Neural progenitor cell (in vitro differentiated cells): ENCODE measurements at places on chromosomes 13 and 19.
A peak's percentile ranks its signal among the peaks of the same experiment; 100 is the strongest.

DNA sequence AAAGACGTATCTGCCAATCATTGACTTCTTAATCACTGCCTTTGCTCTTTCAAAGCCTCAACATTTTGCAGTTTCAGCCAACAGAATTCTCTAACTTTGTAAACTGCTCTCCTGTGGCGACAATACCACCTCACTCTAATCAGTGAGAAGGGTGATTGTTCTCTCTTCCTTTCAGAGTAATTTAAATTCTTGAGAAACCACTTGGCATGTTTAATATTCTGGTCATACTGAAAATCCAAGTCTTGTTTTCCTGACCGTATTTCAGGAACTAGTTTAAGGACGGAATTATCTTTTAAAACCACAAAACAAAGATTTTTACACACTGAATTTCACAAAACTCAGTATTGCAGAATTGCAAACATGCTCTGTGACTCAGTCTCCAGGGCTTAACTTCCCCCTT, 5.2 kb upstream of the CDC16 start:
- peaks cover 13% of the 10 kb centered on the region for H3K4me1 ChIP-seq
- peak; percentile 10 for DNase-seq
- H3K27ac ChIP-seq, result no peak overlapping the region
- no peaks in the 10 kb centered on the region for H3K36me3 ChIP-seq
- H3K4me3 ChIP-seq, result no peak overlapping the region

DNA sequence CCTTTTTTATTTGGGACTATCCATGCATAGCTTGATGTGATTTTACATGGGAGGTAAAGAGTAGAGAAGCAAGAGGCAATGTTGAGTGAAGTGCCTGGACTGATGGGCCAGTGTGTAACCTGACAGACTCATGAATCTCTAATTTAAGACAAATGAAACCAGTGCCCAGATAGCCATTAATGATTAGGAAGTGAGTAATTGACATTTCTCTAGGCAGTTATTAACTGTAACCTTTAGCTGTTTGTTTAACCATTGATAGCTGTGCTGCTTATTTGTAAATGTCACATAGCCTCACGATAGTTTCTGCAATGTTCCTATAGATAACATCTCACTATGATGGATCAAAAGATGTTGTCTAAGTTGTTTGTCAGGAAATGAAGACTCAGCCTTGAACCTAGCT, 1047.5 kb upstream of the SPRY2 start:
- peaks cover 9% of the 10 kb centered on the region for H3K4me1 ChIP-seq
- H3K27me3 ChIP-seq, result no peaks in the 10 kb centered on the region
- no peak overlapping the region for H3K4me3 ChIP-seq
- DNase-seq, result no peak
- no peak overlapping the region for H3K27ac ChIP-seq

- peak; percentile 84 for DNase-seq
- H3K4me1 ChIP-seq, result peaks cover 4% of the 10 kb centered on the region
- no peaks in the 10 kb centered on the region for H3K36me3 ChIP-seq
Measured at GRCh38 chr19:49533551-49534488, 6.0 kb downstream of the RCN3 start.

GRCh38 chr19:7887408-7888144, 734 bp upstream of the LRRC8E start:
- H3K4me1 ChIP-seq, result no peaks in the 10 kb centered on the region
- H3K27me3 ChIP-seq, result peaks cover 44% of the 10 kb centered on the region
- no peaks in the 10 kb centered on the region for H3K36me3 ChIP-seq
- no peak overlapping the region for H3K27ac ChIP-seq
- DNase-seq, result no peak

GRCh38 chr13:78806457-78806856, 147.5 kb upstream of the OBI1 start:
- H3K27ac ChIP-seq, result no peak overlapping the region
- H3K36me3 ChIP-seq, result no peaks in the 10 kb centered on the region
- peaks cover 37% of the 10 kb centered on the region for H3K27me3 ChIP-seq
- no peaks in the 10 kb centered on the region for H3K4me1 ChIP-seq
- DNase-seq, result peak; percentile 21

DNA sequence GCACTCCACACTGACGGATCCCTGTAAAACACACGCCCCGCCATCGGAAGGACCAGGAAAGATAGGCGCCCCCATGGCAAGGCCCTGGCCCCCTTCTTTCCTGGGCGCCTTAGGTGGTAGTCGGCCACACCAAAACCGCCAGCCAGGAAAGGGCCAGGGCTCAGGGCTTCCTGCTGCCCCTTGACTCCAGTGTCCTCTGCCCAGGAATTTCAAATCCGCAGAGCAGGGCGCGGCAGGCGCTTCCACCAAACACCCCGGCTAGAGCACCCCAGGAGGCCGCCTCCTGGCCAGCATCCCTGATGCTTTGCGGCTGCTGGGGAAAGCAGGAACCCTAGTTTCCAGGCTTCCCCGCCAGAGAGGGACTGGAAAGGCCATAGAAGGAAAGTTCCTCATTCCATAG, 57.5 kb downstream of the ZNF726 start:
- no peaks in the 10 kb centered on the region for H3K27me3 ChIP-seq
- no peak overlapping the region for H3K4me3 ChIP-seq
- no peaks in the 10 kb centered on the region for H3K4me1 ChIP-seq
- H3K27ac ChIP-seq, result no peak overlapping the region

DNA sequence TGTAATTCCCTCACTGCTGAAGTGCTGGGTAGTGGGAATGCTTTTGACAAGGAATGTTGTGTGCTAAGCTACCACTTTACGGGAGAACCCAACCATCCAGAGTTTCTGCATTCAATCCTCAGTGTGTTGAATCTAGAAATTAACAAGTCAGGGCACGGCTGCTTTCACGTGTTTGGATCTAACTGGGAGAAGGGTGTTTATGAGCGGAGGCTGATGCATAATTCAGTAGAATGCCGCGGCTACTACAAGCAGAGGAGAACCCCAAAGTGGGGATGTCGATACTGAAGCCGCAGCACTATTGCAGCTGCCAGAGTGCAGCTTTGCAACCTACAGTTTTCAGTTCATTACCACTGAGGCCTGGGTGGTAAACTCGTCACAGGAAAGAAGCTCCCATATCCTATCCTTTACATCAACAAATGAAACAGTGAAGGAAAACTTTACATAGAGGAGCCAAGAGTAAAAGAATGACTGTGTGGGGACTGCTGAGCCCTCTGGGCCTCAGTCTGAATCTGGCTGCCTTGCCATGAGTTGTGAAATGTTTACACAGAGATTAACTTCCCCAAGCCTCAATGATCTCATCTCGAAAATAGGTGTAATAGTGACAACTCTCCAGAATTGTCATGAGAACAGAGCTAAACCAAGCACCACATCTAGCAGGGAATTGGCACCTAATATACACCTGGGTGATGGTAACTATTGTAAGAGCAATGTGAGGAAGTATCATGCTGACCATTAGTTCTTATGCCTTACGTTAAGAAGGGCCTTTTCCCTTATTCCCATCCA, 531.7 kb downstream of the MYO16 start:
- no peaks in the 10 kb centered on the region for H3K36me3 ChIP-seq
- H3K27ac ChIP-seq, result no peak overlapping the region
- no peaks in the 10 kb centered on the region for H3K27me3 ChIP-seq
- H3K4me1 ChIP-seq, result peaks cover 23% of the 10 kb centered on the region
- DNase-seq, result no peak
- H3K4me3 ChIP-seq, result no peak overlapping the region

DNA sequence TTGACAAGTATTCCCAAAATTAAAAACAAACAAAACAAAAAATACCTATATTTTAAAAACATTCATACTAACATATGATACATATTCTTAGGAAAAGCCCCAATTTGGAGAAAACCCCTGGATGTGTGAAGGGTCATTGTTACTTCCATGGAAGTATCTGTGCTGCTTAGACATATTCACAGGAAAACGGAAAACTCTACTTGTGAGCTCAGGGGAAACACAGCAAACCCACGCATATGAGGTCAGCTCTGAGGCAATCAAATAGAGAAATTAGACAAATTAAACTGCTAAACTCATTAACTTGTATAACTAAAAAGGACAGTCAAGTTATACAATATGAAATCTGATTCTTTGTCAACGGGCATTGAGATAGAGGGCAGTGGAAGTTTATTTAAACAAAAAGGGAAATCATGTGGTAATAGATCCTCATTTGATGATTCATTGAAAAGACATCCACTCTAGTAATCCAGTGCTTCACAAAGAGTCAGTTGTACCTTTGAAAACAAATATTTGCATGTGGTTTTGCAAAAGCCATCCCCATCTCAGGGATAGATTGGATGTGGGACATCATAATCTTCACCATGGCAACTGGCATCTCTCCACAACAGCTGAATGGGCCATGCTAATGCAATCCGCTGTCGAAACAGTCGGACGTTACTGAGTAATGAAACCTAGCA, 423.4 kb downstream of the ITGBL1 start:
- H3K27ac ChIP-seq, result no peak overlapping the region
- H3K4me3 ChIP-seq, result no peak overlapping the region

GRCh38 chr13:40403509-40404241, 262.8 kb downstream of the FOXO1 start:
- DNase-seq, result no peak
- H3K4me1 ChIP-seq, result no peaks in the 10 kb centered on the region
- no peaks in the 10 kb centered on the region for H3K27me3 ChIP-seq
- no peak overlapping the region for H3K4me3 ChIP-seq
